ENCODE measurements at places on chromosomes 4 and X. TPM values are rescaled to one million over a fixed set of nuclear protein-coding genes. Genes with fewer than 3 reads are reported as not detected.

SRPK3 gene
- total RNA-seq = 32.0 TPM

SSX4B gene
- not detected for total RNA-seq

BEX5 gene
- total RNA-seq = 0.46 TPM

DNA sequence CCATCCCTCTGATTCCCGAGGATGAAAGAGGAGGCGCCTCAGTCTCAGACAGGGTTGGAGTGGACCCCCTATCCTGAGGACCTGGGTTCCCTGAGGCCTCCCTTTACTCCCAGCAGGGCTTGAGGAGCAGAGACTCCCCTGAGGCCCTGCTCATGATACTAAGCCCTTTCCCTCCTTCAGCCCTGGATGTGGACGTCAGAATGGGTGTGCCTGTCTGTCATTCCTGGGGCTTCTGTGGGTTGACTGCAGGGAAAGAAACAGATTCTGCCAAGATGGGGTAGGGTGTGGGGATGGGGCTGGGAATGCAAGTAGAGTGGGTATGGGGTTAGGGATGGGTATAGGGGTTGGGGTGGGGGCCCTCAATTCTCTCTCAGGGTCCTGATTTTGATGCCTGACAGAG lies 21.1 kb downstream of the MAGEA10 start:
- no peak overlapping the region for H3K4me3 ChIP-seq
- no peak for DNase-seq
- H3K4me1 ChIP-seq = no peaks in the 10 kb centered on the region
- no peaks in the 10 kb centered on the region for H3K27me3 ChIP-seq
- no peaks in the 10 kb centered on the region for H3K36me3 ChIP-seq
- H3K27ac ChIP-seq = no peak overlapping the region

GRCh38 chrX:107384397-107385105 lies 64.9 kb upstream of the FRMPD3 start:
- peaks cover 16% of the 10 kb centered on the region for H3K27me3 ChIP-seq
- no peaks in the 10 kb centered on the region for H3K4me1 ChIP-seq
- H3K27ac ChIP-seq = no peak overlapping the region
- H3K36me3 ChIP-seq = no peaks in the 10 kb centered on the region

All from gastrocnemius medialis (tissue), 4 donors.